Bronchial epithelial cell (primary cell): ENCODE measurements at places on chromosomes 4 and X. TPM values are rescaled to one million over a fixed set of nuclear protein-coding genes. Genes with fewer than 3 reads are reported as not detected.

The GAGE12J gene
- not detected in 2 replicates for total RNA-seq

The MAGEA9B gene
- total RNA-seq: not detected in 2 replicates

The CYBB gene
- total RNA-seq: not detected in 2 replicates

The RRH gene
- 0.26 and 0.38 TPM in 2 replicates for total RNA-seq

The ZNF595 gene
- total RNA-seq: 6.8 and 8.6 TPM in 2 replicates

The TSPAN7 gene
- total RNA-seq: 1.1 and 1.3 TPM in 2 replicates

The SMPX gene
- not detected in 2 replicates for total RNA-seq

The CSAG3 gene
- not detected in 2 replicates for total RNA-seq

The MTNR1A gene
- 0.26 and 0.38 TPM in 2 replicates for total RNA-seq

The F9 gene
- total RNA-seq: not detected in 2 replicates

The ALB gene
- not detected in 2 replicates for total RNA-seq

The SLIT2 gene
- total RNA-seq: 0.79 and 1.9 TPM in 2 replicates

The STATH gene
- total RNA-seq: not detected in 2 replicates

The DGAT2L6 gene
- not detected in 2 replicates for total RNA-seq

The MND1 gene
- 1.0 and 1.3 TPM in 2 replicates for total RNA-seq

The SSX4 gene
- not detected in 2 replicates for total RNA-seq

The FAM184B gene
- not detected in 2 replicates for total RNA-seq

The MAEA gene
- total RNA-seq: 44.8 and 46.1 TPM in 2 replicates

The SLC26A1 gene
- under 0.01 and 0.13 TPM in 2 replicates for total RNA-seq

The TLR10 gene
- total RNA-seq: not detected in 2 replicates
